ENCODE measurements at places on chromosomes 2 and 18.
A peak's percentile ranks its signal among the peaks of the same experiment; 100 is the strongest.

GRCh38 chr2:222445227-222445626 lies 20.9 kb downstream of the SGPP2 start:
- DNase-seq: no peak

DNA sequence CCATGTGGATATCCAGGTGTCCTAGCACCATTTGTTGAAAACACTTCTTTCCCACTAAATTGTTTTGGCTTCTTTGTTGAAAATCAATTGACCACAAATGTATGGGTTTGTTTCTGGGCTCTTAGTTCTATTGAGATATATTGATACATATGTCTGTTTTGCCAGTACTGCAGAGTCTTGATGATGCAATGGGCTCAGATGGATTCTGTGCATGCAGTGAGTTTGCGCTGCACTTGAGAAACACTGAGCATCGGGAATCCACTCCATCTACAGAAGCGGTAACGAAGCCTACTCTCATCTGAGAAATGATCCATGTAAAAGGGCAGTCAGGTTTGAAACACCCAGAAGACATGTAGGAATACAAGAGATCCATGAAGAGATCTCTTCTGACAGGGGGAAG lies 21.9 kb upstream of the DNAJC10 start:
- no peak for DNase-seq

- peak; percentile 20 for DNase-seq
These were observed 63.4 kb downstream of the NFATC1 start for GRCh38 chr18:79458917-79459803.

- DNase-seq: no peak
These were observed 173.1 kb downstream of the ANKRD30B start for GRCh38 chr18:14921031-14921430.

- no peak for DNase-seq
These were observed 187.4 kb upstream of the SLC8A1 start for GRCh38 chr2:40639320-40639719.

- DNase-seq: no peak
These were observed 135.4 kb upstream of the HDAC4 start for GRCh38 chr2:239536186-239536585.

DNA sequence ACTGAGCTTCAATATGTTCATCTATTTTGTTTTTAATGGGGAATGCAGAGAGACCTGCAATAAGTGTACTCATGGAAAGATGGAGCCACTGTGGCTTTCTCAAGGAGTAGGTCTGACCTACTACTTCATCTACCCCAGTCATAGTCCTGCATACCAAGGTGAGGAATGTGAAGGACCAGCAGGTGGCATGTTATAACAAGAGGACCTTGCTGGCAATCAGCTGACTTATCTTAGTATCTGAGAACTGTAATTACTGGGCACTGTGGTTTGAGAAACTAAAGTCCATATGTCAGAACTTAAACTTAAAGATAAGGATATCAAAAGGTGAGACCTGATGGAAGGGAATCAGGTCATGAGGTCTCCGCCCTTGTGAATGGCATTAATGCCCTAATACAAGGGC lies 1104.2 kb downstream of the BCL11A start:
- DNase-seq: no peak

- no peak for DNase-seq
These were observed 243.6 kb downstream of the OSR1 start for GRCh38 chr2:19114754-19115231.

Data from HuH-7 (cell line).